ENCODE measurements at places on chromosomes 6 and 20. TPM values are rescaled to one million over a fixed set of nuclear protein-coding genes. Genes with fewer than 3 reads are reported as not detected.

Gene SNX3
- polyA plus RNA-seq = 145 TPM

Gene BMP7
- polyA plus RNA-seq = 1.1 TPM

Gene LHFPL5
- not detected for polyA plus RNA-seq

Gene CNKSR3
- polyA plus RNA-seq = 13.0 TPM

Gene TRIM40
- not detected for polyA plus RNA-seq

Gene SPATA25
- 0.77 TPM for polyA plus RNA-seq

Gene TMEM217
- polyA plus RNA-seq = 0.94 TPM

Gene CRYBG1
- polyA plus RNA-seq = 5.7 TPM

Gene SMLR1
- polyA plus RNA-seq = not detected

Gene CD109
- 2.1 TPM for polyA plus RNA-seq

Gene ZNF322
- 5.8 TPM for polyA plus RNA-seq

Gene ZNF292
- polyA plus RNA-seq = 4.6 TPM

Gene ABCF1
- 43.5 TPM for polyA plus RNA-seq

Gene AKAP12
- 21.2 TPM for polyA plus RNA-seq

Gene METTL24
- polyA plus RNA-seq = not detected

Gene HLA-G
- polyA plus RNA-seq = 8.9 TPM

Gene ABHD12
- 51.0 TPM for polyA plus RNA-seq

Gene WFDC10A
- not detected for polyA plus RNA-seq

Gene FERMT1
- 0.83 TPM for polyA plus RNA-seq

Gene ZMYND8
- 15.1 TPM for polyA plus RNA-seq

Gene CLVS2
- not detected for polyA plus RNA-seq

Gene HLA-F
- polyA plus RNA-seq = 451 TPM

Gene THBD
- 23.6 TPM for polyA plus RNA-seq

Gene SLC35D3
- not detected for polyA plus RNA-seq

Gene LGSN
- 0.29 TPM for polyA plus RNA-seq

Gene NHLRC1
- polyA plus RNA-seq = 2.9 TPM

Gene HEY2
- 1.9 TPM for polyA plus RNA-seq

Gene CNR1
- polyA plus RNA-seq = 7.6 TPM

Gene DOK5
- polyA plus RNA-seq = 0.37 TPM
